Inflammatory macrophage (primary cell): ENCODE measurements at places on chromosomes 4 and X.

GRCh38 chr4:3387154-3387942, 54.4 kb upstream of the HGFAC start:
- no peak for DNase-seq

GRCh38 chr4:81509822-81510221, 38.1 kb upstream of the RASGEF1B start:
- DNase-seq: peak; percentile 46

- DNase-seq: no peak
Observed at GRCh38 chrX:374596-374995, 12.1 kb downstream of the PPP2R3B start.

DNA sequence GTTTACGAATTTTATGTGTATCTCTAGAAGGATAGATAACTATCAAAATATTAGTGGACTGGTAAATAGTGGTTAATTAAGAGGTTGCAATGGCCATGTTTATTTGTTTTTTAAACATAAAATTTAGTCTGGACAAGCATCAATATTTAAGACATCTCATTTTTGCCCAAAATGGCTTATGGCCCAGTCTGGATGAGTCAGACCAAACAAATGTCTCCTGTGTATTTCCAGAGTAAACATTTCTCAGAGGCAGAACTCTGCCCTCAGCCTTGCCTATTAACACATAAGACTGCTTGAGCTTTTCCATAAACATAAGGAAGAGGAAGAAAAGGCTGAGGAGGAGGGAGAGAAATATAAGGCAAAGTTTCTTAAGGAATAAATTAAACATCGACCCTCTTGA, 277.1 kb upstream of the DIAPH2 start:
- DNase-seq: no peak

DNA sequence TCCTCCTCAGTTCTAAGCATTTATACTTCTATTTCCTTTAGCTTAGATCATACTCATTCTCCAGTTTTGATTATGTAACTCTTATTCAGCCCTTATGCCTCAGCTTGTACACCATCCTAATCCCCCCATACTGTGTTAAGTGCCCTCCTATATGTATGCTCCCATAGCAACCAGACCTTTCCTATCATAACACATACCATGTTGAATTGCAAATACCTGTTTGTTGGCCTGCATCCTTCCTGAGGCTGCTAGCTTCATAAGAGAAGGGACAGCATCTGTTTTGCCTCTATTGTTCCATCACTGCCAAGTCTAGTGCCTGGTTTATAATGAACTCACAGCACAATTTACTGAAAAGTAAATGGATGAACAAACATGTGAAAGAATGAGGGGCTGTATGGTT, 443.7 kb downstream of the CENPC start:
- no peak for DNase-seq

GRCh38 chrX:8103655-8104054, 67.4 kb downstream of the VCX2 start:
- DNase-seq: no peak

GRCh38 chr4:93147524-93148212, 680.9 kb upstream of the ATOH1 start:
- DNase-seq: no peak

DNA sequence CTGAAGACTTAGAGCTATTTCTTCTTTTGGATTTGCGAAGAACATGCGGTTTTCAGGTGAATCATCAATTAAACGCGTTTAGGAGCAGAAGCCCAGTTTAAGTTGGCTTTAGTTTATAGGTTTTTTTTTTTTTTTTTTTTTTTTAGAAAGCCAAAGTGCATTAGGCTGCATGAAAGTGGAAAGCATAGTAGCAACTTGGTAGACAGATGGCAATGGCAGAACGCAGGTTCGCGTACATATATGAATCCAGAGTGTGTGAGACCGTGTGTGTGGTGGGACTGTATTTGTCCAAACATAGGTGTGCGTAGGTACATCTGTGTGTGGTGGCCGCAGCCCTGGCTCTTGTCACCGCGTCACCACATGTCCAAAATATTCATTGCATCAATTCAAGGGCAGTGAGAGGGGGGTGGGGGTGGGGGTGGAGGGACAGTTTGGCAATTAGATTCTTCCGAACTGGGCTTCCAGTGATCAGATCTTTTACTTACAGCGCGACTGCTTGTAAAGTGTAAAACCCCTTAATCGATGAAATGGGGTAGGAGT, 901 bp downstream of the JADE1 start:
- DNase-seq: no peak

GRCh38 chr4:138053641-138054301, 188.4 kb downstream of the SLC7A11 start:
- no peak for DNase-seq

GRCh38 chr4:168560184-168561180, 63.6 kb downstream of the PALLD start:
- DNase-seq: no peak

DNA sequence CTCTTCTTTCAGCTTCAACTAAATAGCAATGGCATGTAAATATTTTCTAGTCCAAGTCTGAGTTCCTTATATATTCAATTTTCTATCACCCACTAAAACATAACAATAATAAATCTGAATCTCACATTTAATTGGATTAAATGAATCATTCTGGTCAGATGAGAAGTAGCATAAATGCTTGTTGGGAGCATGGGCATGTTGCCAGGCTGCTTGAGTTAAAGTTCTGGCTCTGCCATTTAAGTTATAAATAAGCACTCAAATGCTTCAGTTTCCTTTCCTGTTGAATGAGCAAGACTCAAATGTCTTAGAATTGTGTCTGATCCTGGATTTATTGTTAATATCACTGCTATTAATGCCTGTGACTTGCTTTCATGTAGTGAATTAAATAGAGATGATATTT, 496.3 kb downstream of the STPG2 start:
- no peak for DNase-seq

DNA sequence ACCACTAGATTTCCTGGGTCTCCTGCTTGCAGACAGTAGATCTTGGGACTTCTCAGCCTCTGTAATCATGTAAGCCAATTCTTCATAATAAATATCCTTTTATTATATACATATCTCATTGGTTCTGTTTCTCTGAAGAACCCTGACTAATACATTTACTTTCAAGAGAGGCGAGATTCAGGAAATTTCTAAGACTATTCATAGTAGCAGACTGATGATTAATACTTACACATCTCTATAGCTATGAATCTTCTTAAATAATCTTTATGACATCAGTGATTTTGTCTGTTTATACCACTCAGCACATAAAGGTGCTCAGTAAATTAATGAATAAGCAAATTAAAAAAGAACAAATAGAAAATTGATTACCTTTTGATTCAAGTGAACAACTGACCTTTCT, 682.3 kb upstream of the GRID2 start:
- no peak for DNase-seq

- no peak for DNase-seq
Observed at GRCh38 chrX:153513265-153513664, 4.2 kb upstream of the ATP2B3 start.

DNA sequence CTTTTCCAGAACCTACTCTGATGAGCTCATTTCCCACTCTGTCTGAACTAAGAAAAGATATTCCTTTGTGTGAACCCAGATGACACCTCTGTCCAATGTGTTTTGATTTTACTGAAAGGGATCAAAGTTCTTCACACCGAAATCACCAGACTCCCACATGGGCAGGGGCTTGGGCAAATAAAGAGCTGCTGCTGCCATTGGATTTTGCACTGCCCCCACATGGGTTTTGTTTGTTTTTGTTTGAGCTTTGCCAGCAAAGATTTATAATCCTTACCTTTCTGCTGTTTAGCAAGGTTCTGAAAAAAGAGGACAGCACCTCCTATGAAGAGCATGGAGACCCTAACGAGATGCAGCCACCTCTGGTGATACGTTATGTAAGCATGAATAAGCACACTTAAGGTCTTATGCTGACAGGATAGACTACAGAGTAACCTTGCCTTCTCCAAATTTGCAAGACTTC, 44.3 kb downstream of the HSD17B13 start:
- DNase-seq: no peak

GRCh38 chrX:116009861-116010710, 160.5 kb upstream of the AGTR2 start:
- DNase-seq: peak; percentile 37

- no peak for DNase-seq
Observed at GRCh38 chrX:76555816-76556215, 128.3 kb downstream of the MAGEE1 start.

DNA sequence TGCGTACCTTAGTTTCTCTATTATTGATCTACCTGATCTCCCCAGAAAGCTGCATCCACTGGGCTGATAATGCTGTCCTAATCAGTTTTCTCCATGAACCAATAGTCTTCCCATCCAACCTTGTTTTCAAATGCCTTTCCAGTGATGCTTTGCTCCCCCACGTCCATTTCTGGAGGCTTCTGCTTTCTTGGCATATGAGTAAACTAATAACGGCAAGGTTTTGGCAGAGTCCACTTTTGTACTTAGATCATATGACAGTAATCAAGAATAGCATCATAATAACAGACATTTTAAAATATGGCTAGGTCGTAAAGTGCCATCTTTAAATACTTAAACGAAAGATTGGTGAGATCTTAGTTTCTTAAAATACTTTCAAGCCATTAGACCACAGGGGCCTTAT, 38.4 kb upstream of the FAM9B start:
- DNase-seq: no peak

- no peak for DNase-seq
Observed at GRCh38 chrX:117898226-117898625, 218.4 kb downstream of the KLHL13 start.

- no peak for DNase-seq
Observed at GRCh38 chr4:3729882-3730226, 36.3 kb upstream of the ADRA2C start.

DNA sequence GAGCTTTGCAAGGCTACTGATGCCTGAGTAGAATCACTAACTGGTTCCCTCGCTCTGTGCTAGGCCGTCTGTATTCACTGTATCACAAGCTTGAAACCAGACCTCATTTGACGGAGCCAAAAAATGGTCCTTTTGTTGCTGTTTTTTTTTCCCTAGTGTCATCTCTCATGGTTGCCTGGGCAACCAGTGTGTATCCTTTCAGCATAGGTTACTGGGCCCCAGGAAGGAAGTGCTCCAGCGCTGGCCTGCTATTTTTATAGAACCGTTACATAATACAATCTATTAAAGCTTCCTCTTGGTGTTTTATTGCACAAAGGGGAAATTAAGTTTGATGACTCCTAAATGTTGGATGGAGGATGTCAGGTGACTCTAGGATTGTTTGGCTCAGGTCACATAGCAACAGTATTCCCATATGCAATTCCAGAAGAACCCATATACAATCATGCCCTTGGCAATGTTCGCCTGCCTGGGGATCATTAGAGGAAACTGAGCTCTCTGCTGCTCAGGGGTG, 220.4 kb downstream of the SPRY1 start:
- DNase-seq: peak; percentile 89

DNA sequence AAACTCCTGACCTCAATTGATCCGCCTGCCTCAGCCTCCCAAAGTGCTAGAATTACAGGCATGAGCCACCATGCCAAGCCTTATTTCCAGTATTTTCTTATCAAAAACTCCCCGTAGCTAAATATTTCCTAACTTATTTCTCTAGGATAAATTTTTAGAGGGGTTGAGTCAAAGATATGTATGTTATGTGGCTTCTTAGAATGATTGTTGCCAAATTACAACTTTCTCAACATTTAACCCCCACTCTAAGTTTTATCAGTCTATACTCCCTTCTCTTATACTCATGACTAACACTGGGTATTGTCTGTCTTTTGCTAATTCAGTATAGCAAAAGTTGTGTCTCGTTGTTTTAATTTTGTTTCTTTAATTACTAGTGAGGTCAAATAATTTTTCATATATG, 187.7 kb upstream of the LNX1 start:
- no peak for DNase-seq

GRCh38 chr4:40197879-40198689, 1.3 kb downstream of the RHOH start:
- DNase-seq: no peak

DNA sequence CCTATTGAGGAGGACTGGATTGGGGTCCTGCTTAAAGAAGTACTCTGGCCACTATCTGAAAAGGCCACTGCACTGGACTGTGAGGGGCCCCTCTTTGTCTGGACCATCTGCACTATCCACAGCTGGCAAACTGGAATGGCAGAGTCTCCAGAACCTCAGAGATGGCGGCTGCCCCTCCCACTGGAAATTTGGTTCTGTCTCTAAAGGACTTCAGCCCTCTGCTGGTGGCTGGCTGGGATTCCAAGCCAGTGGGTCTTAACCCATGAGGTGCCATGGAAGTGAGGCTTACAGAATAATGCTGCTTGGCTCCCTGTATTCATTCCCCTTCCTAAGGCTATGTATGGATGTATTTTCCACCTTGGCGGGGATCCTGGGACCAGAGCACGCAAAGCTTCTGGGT, 41.6 kb upstream of the CYLC1 start:
- DNase-seq: no peak

- no peak for DNase-seq
Observed at GRCh38 chr4:48913346-48913745, 6.8 kb upstream of the OCIAD2 start.

DNA sequence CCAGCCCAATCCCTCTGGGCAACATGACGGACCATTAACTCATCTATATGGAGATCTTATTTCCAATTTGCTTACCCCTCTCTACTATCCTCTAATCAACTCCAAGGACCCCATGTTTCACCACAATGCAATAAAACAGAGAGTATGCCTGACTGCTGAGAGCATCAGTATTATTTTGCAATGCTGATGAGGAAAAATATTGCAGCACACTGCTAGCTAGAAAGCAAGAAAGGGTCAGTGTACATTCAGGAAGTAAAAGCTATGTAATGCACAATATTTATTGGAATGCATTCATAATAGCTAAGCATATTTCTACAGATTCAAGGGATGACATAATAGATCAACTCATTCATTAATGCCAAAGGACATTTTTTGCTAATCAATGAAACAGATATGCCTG, 33.2 kb downstream of the ARAP2 start:
- DNase-seq: peak; percentile 64

- DNase-seq: no peak
Observed at GRCh38 chr4:72971572-72971971, 97.9 kb downstream of the COX18 start.

DNA sequence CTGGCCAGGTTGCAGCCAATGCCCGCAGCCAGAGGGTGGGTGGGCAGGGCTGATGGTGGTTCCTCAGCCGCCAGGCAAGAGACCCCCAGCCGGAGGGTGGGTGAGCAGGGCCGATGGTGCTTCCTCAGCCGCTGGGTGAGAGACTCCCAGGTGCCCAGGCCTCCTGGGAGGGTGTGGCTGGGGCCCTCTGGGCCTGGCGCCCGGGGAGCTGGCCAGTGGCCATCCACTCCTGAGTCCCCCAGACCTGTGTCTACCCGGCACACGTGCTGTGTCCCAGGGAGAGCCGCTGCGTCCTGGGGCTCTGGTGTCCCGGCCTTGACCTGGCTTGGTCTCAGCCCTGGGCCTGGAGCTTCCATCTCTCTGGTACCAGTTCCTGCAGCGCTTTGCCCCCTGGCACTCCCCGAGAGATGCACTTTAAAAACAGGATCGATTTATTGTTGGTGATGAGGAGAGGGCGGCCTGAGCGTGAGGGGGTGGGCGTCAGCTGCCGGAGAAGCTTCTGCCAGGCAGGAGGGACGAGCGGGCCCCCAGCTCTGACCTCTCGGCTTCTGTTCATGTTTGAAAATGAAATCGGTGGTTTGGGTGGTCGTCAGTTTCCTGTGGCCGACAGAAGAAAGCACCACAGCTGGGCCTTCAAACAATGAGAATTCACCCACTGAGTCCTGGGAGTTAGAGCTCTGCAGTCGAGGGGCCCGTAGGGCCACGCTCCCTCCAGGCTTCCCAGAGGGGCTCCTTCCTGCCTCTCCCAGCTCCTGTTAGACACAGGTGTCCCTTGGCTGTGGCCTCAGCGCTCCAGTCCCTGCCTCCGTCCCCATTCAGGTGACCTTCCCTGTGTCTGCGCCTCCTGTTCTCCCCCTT, 6.5 kb downstream of the DOK7 start:
- DNase-seq: no peak
